HS-5 (cell line): ENCODE measurements at places on chromosomes 12 and 14.

DNA sequence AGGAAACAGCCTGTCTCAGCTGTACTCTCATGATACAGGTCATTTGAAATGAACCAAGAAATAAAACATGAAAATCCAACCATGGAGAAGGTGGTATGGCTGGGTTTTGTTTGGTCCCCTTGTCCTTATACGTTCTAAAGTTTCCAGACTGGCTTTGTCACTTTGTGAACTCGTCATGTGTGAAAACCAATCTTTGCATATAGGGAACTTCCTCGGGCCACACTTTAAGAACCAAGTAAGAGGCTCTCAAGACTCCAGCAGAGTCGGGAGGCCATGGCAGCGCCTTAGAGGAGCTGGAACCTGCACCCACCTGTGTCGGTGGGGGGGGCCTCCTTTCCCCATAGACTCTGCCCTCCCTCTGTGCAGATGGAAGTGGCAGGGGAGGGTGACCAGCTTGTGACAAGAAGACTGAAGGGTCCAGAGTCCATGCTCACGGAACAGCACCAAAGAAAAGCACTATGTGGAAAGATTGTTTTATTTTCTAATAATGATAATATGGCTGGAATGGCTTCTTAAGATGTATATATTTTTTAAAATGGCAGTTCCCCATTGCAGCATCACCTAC, 125.3 kb downstream of the ESRRB start:
- DNase-seq, result no peak

DNA sequence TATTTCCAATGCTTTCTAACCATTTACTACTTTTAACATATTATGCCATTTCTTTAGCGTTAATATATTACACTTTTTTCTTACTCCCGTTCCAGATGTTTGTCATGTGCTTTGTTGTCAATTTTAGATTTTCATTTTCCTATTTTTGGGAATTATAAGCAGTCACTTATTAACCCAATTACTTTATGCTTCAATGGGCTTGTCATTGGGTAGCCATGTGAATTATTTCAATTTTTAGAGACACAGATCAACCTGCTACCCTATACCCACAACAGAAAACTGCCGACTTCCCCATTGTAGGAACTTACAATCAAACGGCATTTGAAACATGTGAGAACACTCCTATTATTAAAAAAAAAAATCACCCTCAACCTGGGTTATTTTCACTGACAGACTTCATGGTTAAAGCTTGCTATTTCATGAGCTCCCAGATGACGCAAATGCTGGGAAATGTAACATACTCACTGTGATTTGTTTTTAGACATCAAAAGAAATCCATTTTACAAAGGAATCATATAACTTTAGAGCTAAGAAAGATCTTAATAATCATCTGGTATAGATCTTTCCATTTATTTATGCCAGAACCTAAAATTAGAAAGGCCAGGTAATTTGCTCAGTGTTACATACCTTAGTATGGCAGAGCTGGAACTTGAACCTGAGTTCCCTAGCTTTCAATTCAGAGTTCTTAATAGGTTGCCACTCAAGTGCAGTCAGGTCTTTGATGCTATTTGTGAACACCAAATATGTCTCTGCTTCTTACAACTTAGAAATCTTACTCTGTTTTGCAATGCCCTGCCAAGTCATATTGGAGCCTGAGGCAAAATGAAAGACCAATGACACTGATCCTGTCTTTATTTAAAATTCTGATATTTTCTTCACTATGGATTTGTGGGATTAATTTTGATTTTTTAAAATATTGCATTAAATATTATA, 340.4 kb downstream of the RAD51B start:
- DNase-seq, result no peak

DNA sequence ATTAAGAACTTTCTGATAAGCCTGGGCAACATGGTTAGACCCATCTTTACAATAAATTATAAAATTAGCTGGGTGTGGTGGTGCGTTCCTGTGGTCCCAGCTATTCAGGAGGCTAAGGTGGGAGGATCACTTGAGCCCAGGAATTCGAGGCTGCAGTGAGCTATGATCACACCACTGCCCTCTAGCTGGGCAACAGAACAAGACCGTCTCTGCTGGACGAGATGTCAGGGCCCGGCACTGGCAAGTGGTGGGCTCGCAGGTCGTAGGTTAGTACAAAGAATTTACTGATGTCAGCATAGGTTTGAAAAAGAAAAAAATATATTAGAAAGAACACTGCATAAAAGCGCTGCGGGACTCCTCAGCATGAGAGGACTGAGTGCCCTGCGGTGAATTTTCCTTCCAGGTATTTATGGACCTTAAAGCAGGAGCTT, 15.7 kb upstream of the VSIG10 start:
- no peak for DNase-seq

- DNase-seq, result no peak
Measured at GRCh38 chr12:212415-212714, 1.6 kb downstream of the SLC6A12 start.

DNA sequence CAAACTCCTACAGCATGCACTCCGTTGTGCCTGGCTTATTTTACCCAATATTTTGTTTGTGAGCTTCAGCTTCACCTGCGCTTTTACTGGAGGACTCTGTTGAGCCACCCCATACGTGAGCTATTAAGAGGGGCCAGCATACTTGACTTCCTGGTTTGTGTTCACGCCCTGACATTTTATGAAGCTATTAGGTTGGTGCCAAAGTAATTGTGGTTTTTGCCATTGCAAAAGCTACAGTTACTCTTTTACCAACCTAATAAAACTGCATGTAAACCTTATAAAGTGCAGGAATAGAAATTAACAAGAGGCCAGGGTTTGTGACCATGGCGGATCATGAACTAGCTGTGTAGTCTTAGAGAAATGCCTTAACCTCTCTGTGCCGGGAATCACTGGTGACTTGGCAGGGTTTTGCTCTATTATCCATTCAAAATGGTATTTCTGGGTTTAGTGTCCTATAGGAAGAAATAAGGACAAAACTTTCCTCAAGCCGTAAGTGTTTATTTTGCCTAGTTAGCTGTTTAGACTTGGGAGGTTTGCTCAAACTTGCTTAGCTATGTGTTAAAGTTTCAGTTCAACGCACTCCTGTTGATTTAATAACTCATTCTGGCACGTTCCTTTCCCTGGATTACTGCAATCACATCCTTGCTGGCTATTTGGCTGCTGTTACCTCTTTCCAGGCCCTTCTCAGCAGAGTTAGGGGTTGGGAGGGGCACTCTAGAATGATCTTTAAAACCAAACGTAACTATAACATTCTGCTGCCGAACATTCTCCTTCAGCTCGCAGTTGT, 1027.6 kb downstream of the BCL11B start:
- no peak for DNase-seq

DNA sequence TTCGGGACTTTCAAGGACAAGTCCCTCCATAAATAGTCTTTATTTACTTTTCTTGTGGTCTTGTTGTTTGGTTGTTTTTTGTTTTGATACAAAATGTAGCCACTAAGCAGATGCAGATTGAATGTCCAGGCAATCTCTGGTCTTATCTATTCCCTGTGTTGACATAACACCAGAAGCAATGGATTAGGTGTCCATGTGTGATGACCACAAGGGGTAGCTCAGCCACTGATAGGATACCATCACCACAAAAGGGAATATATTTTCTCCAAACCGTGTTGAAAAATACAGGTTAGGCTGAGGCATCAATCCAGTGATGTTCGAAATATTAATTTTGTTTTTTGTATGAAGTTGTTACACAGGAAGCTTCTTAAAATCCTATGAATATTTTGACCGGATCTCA, 196.3 kb downstream of the EPS8 start:
- no peak for DNase-seq

DNA sequence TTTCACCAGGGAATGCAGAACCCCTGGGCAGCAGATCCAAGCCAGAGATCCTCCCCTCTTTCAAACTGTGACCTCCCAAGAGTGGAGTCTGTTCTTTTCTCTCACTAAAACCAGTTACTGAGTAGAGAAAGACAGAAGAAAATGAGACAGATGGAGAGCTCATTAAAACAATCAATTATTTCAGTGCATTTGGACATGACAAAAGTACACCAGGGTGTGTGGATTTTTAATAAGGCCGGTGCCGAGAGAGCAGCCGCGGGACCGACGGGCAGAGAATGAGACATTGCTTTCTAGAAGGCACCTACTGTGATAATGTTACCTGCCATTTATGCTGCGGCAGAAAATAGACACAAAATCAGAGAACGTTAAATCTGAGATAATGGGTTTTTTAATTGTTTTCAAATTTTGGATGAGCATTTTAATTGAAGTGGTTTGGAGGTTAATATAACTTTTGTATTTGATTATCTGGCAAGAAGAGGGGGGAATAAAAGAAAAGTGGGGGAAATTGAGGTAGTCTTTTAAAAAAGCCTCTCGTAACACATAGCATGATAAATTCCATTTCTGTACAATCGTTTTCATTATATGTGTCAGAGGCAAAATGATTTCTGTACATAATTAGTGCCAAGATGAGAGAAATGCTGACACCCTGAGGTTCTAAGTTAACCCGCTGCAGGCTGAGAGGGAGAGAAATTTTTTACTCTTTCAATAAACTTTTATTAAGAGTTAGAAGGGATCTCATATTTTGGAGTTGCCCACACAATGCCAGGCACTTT, 70.8 kb downstream of the HSPB8 start:
- no peak for DNase-seq

DNA sequence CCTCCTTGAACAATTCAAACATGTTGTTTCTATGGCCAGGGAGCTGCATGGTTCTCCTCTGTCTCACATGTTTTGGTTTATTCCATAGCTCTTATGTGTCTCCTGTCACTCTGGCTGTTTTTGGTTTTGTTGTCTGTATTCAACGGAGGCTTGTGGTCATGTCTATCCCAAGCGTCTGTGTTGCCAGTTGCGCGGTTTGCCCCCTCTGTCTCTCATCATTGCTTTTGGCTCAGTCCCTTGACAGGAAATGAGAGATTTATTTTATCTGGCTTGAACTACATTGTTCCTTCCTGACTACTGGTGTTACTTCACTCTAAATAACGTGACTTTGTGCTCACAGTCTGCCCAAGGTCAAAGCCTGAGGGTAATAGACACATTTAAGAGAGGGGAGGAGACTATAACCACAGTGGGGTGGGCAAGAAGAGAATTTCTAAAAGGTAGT, 96.4 kb upstream of the SOX5 start:
- DNase-seq, result peak; percentile 30

- DNase-seq, result no peak
Measured at GRCh38 chr12:82910246-82910893, 223.7 kb downstream of the TMTC2 start.

- no peak for DNase-seq
Measured at GRCh38 chr14:103033681-103034096, 23.7 kb downstream of the CDC42BPB start.

- peak; percentile 83 for DNase-seq
Measured at GRCh38 chr12:2336409-2336829, 283.6 kb downstream of the CACNA1C start.

- no peak for DNase-seq
Measured at GRCh38 chr14:82757776-82758175, 1224.1 kb upstream of the SEL1L start.

- DNase-seq, result no peak
Measured at GRCh38 chr14:36161776-36162175, 14.7 kb downstream of the PTCSC3 start.

DNA sequence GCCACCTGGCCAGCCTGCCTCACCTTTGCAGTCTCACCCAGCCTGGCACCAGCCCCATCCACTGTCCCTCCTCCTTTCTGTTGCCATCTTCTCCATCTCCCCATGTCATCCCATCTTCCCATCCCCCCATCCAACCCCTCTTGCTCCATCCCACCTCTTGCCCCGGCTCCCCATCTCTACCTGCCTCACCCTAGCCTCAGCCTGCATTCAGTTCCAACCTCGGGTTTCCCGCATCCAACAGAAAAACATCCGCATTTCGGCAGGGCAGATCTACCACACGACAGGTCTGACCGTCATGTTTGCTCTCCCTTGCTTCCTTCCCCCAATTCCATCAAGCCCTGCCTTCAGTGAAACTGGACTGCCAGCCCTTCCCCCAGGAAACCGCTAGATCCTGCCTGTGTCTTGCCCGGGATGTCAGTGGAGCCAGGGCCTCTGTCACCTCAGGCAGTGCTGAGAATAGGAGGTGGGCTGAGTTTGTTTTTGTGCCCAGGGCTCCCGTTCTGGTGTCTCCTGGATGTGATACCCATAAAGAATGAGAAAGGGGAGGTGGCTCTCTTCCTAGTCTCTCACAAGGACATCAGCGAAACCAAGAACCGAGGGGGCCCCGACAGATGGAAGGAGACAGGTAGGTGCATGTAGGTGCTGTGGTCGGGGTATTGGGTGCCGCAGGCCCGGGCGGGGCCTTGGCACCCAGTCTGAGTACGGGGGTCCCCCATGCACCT, 2.5 kb downstream of the KCNH3 start:
- no peak for DNase-seq

- peak; percentile 15 for DNase-seq
Measured at GRCh38 chr14:105491366-105491973, 424 bp downstream of the TEDC1 start.

GRCh38 chr12:124605150-124605882, 37.9 kb upstream of the NCOR2 start:
- no peak for DNase-seq
